CD4-positive, alpha-beta T cell treated with Interleukin-17A for 4 hours (primary cell): ENCODE measurements at places on chromosomes 2 and 18.

- no peak for DNase-seq
Measured at GRCh38 chr2:140734992-140735391, 1395.8 kb downstream of the LRP1B start.

- DNase-seq: peak; percentile 47
Measured at GRCh38 chr2:105750735-105751134, 6.0 kb downstream of the NCK2 start.

DNA sequence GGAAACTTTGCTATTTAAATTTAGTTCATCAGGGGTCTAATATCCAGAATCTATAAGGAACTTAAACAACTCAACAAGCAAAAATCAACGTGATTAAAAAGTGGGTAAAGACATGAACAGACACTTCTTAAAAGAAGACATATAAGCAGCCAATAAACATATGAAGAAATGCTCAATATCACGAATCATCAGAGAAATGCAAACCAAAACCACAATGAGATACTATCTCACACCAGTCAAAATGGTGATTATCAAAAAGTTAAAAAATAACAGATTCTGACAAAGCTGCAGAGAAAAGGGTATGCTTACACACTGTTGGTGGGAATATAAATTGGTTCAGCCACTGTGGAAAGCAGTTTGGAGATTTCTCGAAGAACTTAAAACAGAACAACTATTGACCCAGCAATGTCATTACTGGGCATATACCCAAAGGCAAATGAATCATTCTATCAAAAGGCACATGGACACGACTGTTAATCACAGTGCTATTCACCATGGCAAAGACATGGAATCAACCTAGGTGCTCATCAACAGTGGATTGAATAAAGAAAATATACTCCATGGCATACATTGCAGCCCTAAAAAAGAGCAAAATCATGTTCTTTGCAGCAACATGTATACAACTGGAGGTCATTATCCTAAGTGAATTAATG lies 189.9 kb downstream of the SLC4A10 start:
- DNase-seq: no peak

DNA sequence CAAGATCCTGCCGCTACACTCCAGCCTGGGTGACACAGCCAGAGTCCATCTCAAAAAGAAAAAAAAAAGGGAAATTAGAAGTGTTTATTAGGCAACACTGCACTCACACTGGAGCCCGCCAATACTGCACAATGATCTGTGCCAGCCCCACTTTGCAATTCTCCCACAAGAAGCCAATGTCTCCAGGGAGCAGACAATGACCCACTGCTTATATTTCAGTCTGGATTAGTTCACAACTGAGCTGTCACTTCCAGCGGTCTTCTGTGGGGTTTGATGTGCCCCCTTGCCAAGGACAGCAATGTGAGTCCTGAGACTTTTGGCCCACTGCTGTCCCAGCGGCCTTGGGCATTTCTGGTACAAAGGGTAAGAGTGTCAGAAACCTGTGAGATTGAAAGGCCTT lies 85.6 kb upstream of the PPM1B start:
- no peak for DNase-seq

DNA sequence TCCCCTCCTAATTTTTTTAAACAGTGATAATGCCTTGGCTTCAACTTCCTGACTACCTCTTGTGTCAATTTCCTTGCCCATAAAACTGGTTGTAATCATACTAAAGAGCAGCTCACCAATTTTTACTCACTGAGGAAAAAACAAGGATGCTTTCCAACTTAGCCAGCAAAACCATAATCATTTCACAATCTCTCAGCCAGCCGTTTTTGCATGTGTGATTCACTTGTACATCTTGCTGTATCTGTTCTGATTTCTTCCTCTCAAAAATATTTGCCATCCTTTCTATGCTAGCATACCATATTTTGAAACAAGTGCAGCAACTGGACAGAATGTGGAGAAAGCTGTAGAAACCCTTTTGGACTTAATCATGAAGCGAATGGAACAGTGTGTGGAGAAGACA lies 60.7 kb downstream of the RAB27B start:
- DNase-seq: no peak

DNA sequence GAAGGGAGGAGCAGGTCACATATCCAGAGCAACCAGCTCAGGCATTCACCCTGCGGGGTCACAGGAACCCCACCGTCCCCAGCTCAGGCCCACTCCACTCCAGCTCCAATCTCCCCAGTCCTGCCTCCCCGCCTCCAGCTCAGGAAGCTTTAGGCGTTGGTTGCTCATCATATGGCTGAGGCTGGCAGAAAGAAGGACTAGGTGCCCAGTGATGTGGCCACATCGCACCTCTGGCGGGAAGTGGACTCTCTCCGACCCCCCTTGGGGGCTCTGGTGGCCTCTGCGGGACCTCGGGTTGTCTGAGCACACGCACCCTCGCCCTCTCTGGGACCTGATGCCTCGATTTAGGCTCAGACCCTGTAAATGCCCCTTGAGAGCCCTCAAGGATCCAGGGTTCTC lies 187.7 kb downstream of the ZFP36L2 start:
- no peak for DNase-seq

GRCh38 chr18:48928787-48929186 lies 22.0 kb downstream of the SMAD7 start:
- peak; percentile 87 for DNase-seq

DNA sequence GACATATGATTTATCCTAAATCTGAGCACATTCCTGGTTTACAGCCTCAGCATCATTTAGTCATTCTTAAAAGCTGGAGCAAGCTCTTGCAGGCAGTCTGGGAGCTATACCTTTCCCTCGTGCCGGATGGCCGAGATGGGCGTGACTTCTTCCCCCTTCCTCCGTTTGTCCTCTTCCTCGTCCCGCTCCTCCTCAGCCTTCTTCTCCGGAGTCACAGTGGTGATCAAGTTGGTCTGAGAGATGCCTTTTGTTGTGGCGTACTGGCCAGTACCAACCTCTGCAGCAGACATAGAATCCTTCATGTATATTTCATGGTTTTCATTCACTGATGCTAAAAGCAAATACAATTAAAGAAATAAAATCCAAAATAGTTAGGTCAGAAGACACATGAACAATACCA lies 124.1 kb upstream of the ZBTB14 start:
- no peak for DNase-seq

GRCh38 chr2:8983571-8983970 lies 19.9 kb downstream of the MBOAT2 start:
- no peak for DNase-seq

- DNase-seq: peak; percentile 71
Measured at GRCh38 chr2:160427629-160428404, 65.8 kb downstream of the RBMS1 start.

DNA sequence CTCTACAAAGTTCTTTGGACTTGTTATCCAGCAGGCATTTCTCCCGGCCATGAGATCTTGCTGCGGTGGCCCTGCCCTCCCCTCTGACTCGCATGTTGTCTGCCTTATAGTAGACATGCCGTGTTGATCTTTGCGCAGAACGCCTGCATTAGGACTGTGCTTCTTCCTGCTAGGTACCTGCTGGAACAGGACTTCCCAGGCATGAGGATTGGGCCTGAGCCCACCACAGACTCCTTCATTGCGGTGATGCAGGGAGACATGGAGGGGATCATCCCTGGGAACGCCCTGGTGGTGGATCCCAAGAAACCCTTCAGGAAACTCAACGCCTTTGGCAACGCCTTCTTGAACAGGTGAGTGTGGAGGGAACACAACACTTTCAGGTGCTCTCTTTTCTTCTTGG lies 10.1 kb downstream of the EHD3 start:
- no peak for DNase-seq
